ENCODE measurements at places on chromosomes 7 and 10.

DNA sequence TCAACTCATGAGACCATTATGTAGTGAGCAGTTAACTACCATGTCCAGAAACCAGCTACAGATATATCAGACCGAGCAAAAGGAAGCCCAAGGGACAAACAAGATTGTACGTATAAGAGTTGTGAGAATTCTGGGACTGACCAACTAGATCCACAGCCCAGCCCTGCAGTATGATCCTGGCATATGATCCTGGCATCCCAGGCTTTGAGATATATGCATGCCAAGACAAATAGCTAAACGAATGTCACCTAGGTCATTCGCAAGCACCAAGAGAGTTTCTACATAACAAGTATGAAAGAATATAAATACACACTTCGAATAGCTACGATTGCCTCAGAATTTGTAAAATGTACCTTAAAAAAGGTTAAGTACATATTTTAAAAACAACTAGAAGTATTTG, 56.4 kb upstream of the PMPCB start:
- no peak for DNase-seq

GRCh38 chr7:110296321-110296720, 794.6 kb upstream of the LRRN3 start:
- DNase-seq = no peak

DNA sequence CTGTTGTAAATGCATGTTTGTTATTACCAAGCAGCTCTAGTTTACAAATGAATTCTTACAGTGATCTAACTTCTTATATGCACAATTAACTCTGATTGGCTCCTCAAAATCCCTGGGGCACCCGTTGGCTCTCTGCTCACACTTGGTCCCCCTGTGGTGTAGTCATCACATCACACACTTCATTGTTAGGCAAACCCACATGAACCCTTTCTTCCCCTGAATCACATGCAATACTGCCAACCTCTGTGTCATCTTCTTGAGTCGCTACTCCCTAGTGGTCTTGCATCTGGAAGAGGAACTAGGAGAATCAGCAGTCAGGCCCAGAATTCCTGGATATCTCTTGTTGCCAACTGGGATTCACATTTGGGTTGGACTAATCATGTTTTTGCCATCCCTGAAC, 73.1 kb downstream of the CD36 start:
- no peak for DNase-seq

DNA sequence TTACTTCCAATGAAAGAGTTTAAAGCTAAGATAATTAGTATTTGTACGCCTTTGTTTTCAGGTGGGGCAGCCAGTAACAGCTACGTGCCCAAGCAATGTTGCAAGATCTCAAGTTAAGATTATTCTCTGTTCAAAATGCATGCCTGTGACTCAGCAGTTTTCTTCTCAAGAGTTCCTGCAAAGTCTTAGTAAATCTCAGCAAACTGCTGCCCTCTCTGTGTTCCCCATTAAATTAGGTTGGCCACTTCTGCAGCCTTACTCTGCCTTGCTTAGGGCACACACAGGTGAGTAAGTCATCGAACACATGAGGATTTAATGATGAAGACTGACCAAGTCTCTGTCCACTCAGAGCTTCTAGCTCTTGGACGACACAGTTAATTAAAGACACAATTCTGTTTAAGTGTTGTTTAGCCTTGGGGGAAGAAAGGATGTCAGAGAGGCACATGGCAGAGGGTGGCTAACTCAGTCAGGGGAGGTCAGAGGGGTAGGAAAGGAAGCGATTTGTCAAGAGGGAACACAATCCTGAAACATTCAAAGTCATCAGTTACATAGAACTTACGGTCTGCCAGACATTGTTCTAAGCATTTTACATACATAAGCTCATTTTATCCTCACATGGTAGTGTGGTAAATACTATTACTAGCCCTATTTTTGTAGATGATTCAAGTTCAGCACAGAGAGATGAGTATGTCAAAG, 20.2 kb upstream of the SLC35G1 start:
- DNase-seq = no peak

DNA sequence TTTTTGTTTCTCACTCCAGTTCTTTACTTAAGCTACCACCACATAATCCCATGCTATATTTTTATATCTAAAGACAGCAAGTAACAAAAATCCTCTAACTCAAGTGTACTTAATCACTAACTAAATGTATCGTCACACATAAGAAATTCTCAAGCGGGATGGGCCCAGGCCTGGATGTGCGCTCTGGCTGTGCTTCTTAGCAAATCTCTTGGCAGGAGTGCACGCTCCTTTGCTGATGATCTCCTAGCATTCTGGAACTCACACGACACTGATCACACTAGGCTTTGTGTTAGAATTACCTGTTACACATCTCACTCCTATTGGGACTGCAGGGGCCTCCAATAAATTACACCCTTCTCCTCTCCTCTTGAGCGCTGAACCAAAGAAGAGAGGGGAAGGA, 46.7 kb upstream of the CALD1 start:
- no peak for DNase-seq

DNA sequence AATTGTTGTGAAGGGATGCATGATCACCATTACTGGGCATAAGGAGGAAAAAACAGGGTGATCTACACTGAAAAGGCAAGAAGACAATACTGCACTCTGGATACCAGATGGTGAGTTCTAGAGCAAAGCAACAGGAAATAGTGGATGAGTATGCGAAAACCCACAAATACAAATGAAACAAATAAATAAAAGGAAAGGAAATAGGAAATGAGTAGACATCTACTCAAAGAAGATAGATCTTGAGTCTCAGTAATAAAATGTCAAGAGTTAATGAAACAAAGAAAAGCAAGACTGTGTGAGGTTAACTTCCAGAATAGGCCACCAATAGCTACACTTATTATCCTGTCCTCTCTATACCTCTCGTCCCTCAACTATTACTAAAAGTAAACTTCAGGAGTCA, 11.7 kb downstream of the ORC5 start:
- no peak for DNase-seq

- DNase-seq = no peak
These were observed 515 bp downstream of the RALA start for GRCh38 chr7:39623732-39624441.

DNA sequence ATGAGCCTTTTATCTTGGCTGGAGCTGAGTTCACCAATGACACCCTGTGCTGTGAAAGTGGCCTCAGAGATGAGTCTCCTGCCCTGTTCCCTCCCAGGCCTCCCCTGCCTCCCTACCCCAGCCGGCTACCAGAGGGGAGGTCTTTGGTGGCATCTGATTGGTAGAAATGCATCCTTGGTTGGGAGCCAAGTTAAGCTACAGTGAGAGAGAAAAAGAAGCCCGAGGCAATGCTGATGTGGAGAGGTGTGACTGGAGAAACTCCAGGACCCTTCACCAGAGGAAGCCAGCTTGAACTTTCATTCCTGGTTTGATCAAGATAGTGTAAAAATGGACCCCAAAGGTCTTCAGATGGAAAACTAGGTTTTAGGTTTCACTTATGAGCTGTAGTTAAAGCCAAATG, 191.1 kb upstream of the TCF7L2 start:
- no peak for DNase-seq

DNA sequence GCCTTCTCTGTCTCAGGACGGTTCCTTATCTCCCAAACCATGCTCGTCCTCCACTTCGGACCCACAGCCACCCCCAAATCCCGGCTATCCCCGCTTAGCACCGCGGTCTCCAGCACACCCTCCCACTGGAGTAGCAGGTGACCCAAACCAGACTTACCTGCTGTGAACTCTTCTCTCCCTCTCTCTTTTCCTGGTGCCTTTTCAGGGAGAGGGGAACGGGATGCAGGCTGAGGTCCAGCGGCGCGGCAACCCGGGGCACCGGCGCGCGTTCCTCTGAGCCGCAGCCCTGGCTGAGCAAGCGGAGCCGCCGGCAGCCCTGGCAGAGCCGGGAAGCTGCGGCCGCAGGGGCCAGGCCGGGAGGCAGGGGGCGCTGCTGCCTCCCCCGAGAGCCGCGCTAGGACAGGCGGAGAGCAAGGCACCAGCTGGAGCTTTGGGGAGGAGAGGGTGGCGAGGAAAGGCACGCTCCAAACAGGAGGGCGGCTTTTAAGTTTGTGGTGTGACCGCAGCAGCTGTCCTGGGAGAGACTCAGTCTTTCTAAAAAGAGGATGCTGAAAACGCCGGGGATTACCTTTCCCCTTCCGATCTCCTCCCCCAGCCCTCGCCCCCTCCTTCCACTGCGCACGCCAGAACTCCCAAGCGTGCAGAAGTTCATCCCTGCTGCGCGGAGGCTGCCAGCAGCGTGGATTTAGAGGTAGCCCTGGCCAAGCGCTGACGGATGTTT, at the start of gene SEMA3D:
SEMA3D (minus strand) TSS at position 536 of the 721 bp plus-strand sequence. CDS start 65,165 bp downstream, outside the sequence.
- peak; percentile 85 for DNase-seq

DNA sequence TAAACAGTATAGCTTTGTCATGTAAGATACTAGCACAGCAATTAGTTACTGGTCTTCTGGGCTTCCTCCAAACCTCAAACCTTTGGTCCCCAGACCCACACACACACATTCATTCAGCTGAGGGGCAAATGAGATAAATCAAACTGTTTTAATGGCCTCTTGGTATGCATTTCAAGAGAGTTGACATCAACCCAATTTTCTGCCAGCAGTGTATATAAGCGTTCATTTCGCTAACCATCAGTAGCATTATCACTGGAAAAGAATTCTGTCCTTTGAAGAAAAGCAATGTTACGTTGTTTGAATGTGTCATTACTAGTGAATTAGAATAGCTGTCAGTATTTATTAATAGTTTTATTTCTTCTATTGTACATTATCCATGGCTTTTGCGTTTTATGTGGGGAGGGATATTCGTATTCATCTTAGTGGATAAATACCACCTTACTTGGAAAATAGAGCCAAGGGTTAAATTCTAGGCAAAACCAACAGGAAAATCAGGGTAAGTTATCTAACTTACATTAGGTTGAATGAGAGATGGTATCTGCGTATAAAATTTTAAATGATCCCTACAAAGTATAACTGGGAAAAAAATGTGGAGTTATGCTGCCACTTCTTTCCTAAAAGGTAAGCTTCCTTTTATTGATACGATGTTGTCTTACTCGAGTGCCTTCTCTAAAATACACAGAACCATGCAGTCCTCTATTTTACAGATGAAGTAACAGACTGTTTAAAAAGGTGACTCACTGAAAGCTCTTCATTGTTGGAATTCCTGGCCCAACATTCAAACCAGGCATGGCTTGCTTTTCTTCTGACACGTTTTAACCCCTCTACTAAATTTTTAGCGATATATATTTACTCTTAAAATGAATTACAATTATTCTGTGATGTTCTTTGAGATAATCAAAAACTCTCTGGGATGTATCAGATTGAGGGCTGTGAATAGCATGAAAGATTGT, 2.0 kb upstream of the ZMYND11 start:
- no peak for DNase-seq

DNA sequence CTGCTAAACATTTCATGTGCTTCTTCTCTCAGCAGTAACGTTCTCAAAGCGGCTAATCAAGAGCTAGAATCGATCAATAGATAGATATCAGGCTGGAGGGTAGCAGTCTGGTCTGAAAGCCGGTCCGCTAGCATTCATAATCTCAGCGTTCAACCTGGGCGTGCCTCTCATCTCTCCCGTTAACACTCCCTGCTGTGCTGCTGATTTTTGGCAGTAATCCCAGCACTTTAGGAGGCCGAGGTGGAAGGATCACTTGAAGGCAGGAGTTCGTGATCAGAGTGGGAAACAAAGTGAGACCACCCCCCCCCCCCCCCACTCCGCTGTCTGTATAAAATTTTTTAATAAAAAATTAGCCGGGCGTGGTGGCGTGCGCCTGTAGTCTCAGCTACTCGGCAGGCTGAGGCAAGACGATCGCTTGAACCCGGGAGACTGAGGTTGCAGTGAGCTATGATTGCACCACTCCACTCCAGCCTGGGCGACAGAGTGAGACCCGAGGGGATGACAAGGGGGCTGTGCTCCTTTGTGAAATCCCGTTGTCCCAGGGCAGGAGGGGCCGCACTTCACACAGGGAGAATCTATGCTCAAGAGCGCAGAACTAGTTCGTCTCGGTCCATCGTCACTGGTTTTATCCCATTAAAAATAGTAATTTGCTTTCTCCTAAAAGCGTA, 624 bp upstream of the CEP55 start:
- peak; percentile 25 for DNase-seq

- DNase-seq = peak; percentile 6
These were observed 224.3 kb downstream of the THSD7A start for GRCh38 chr7:11607686-11608085.

DNA sequence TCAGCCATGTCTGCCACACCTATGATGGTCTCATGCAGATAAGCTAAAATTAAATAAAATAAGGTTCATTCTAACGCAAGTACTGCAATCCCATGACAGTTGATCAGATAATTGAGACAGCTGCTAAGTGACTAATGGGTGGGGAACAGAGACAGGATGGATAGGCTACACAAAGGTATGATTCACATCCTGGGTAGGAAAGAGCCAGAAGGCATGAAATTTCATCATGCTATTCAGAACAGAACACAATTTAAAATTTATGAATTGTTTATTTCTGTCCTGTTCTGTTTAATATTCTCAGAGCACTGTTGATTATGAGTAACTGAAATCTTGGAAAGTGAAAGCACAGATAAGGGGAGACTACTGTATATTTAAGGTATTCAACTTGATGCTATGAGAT, 381.8 kb upstream of the SORCS1 start:
- no peak for DNase-seq

DNA sequence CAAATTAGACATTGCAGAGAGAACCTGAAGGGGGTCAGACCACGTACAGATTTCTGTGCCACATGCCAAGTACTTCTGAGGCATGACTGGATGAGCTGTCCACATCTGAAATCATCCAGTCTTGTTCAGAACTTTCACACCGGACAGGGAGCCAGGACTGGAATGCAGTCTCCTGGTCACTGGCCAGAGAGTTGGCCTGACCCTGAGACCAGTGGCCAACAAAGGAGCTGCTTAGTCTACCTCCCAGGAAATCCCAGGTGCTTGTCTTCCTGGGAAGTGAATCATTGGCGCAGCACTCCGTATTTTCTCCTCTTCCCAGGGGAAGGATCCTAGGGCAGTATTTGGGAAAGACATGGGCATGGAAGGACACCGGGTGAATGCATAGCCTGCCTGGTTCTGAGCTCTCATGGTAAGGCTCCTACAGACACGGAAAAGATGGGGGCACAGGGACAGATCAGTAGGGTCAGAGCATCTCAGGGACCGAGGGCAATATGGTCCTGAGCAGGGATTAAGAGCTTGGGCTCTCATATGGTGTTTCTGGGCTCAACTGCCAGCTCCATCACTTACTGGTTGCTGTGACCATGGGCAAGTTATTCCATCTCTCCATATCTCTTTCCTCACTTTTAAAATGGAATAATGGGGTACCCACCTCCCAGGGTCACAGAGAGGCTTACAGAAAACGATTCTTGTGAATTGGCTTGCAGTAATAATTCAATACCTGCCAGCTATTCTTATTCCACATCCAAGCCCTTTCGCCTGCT, 1.3 kb upstream of the SCD start:
- no peak for DNase-seq

- no peak for DNase-seq
These were observed 346.4 kb upstream of the TMEM229A start for GRCh38 chr7:124379296-124379695.

Data from NCI-H2107 (cell line).